ENCODE measurements at places on chromosomes 11 and 22.

DNA sequence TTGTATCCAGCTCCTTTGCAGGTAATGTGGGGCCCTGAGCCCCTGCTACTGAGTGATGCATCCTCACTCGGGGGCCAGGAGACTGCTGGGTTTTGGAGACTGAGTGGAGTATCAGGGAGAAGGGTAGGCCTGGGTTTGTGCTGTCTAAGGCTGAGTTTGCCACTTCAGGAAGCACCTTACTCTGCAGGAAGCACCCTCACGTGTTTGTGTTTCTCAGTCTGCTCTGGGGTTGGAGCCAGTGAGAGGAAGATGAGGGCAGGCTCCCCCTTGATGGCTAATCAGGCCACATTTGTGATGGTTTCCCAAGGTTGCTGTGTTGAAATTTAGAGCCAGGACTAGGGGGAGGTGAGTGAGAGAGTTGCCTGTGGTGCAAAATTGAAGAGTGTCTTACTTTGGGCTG lies 13.7 kb upstream of the THY1 start:
- H3K4me1 ChIP-seq = peaks cover 7% of the 10 kb centered on the region
- DNase-seq = no peak
- no peaks in the 10 kb centered on the region for H3K36me3 ChIP-seq
- no peak overlapping the region for H3K4me3 ChIP-seq
- no peak overlapping the region for H3K27ac ChIP-seq

GRCh38 chr22:23384923-23385677 lies 195.0 kb downstream of the IGLL1 start:
- H3K36me3 ChIP-seq = no peaks in the 10 kb centered on the region
- H3K4me1 ChIP-seq = no peaks in the 10 kb centered on the region
- no peak for DNase-seq
- H3K4me3 ChIP-seq = no peak overlapping the region

GRCh38 chr22:43079742-43080141 lies 9.4 kb downstream of the TTLL1 start:
- DNase-seq = no peak
- no peaks in the 10 kb centered on the region for H3K4me1 ChIP-seq
- no peak overlapping the region for H3K27ac ChIP-seq
- H3K4me3 ChIP-seq = no peak overlapping the region

GRCh38 chr11:69587454-69588090 lies 53.4 kb upstream of the CCND1 start:
- no peak for DNase-seq
- H3K27ac ChIP-seq = no peak overlapping the region

GRCh38 chr11:74754507-74755252 lies 6.0 kb downstream of the RNF169 start:
- H3K4me1 ChIP-seq = peaks cover 11% of the 10 kb centered on the region
- no peak overlapping the region for H3K27ac ChIP-seq
- no peak for DNase-seq
- no peaks in the 10 kb centered on the region for H3K27me3 ChIP-seq
- peaks cover 14% of the 10 kb centered on the region for H3K36me3 ChIP-seq
- H3K4me3 ChIP-seq = no peak overlapping the region

- no peak overlapping the region for H3K4me3 ChIP-seq
- peaks cover 65% of the 10 kb centered on the region for H3K4me1 ChIP-seq
- H3K27ac ChIP-seq = peak overlapping the region; percentile 27
- H3K36me3 ChIP-seq = peaks cover 81% of the 10 kb centered on the region
- H3K27me3 ChIP-seq = no peaks in the 10 kb centered on the region
- no peak for DNase-seq
These were observed 8.4 kb downstream of the CYTH4 start for GRCh38 chr22:37290737-37291136.

GRCh38 chr11:45930031-45930794 lies 7.8 kb downstream of the LARGE2 start:
- peak overlapping the region; percentile 65 for H3K4me3 ChIP-seq
- peaks cover 17% of the 10 kb centered on the region for H3K4me1 ChIP-seq
- no peaks in the 10 kb centered on the region for H3K27me3 ChIP-seq

DNA sequence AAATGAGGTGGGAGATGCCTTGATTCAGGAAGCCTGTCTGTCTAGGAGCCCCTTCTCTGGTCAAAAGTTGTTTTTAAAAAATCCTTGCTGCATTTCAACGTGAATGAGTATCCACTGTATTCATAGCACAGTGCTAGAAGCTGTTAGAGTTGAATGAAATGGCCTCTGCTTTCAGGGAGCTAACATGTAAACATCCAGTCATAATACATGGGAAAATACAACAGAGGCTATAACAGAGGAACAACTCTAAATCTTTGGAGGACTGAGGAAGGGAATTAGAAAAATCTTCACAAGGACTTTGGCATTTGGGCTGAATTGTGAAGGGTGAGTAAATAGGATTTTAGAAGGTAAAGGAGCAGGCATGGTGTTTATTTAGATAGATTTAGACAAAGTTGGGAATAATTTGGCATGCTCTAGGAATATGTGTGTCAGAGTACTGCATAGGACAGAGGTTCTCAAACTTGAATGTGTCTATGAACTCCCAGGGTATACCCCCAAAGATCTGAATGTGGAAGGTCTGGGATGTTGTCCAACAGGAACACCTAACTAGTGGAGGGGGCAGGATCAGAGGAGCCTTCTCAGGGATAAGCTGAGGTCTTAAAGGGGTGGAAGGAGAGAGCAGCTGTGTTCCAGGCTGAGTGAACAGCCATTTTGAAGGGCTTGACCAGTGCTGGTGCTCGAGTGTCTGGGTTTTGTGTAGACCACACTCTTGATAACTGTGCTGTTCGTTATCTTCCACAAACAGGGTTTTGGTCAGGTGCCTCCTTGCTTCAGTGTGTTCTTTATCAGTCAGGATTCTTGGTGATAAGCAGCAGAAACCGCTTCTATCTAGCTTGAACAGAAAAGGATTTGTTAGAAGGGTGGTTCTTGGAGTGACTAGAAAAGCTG lies 12.7 kb downstream of the SREBF2 start:
- H3K27me3 ChIP-seq = no peaks in the 10 kb centered on the region
- DNase-seq = no peak
- no peak overlapping the region for H3K27ac ChIP-seq
- H3K4me1 ChIP-seq = peaks cover 25% of the 10 kb centered on the region
- no peak overlapping the region for H3K4me3 ChIP-seq
- peaks cover 8% of the 10 kb centered on the region for H3K36me3 ChIP-seq

DNA sequence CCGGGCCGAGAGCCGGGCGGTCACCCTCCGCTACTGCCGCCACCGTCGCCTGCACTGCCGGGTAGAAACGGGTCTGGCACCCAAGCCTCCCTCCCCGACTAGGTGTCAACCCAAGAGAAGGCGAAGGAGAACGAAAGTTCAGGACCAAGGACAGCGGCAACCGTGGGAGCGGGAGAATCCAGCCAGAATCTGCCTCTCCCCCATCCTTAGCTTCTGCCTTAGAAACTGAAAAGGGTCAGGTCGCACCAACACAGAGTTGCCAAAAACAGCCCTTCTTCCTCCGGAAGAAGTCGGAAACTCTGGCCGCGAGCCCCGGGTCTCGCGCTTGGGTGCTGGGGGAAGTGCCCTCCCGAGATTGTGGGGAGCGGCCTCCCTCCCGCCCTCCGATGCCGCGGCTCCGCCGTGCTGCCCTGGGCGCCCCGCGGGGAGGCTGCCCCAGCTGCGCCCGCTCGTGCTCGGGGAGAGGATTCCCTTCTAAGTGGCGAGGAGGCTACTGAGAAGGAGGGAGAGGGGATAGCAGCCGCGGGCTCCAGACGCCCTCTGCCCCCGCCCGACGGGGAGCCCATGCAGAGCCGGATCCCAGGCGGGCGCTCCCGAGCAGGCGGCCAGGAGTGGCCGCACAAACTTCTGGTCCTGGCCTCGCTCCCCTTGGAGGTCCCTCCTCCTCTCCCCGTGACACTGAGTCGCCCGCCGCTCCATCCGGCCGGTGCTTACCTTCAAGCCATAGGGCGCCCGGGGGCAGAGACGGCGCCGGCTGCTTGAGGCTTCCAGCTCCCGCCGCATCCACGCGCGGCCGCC lies 637 bp downstream of the DRD2 start:
- peaks cover 5% of the 10 kb centered on the region for H3K4me1 ChIP-seq
- peak; percentile 75 for DNase-seq
- no peak overlapping the region for H3K27ac ChIP-seq
- H3K4me3 ChIP-seq = peak overlapping the region; percentile 43
- peaks cover 56% of the 10 kb centered on the region for H3K27me3 ChIP-seq
- no peaks in the 10 kb centered on the region for H3K36me3 ChIP-seq

DNA sequence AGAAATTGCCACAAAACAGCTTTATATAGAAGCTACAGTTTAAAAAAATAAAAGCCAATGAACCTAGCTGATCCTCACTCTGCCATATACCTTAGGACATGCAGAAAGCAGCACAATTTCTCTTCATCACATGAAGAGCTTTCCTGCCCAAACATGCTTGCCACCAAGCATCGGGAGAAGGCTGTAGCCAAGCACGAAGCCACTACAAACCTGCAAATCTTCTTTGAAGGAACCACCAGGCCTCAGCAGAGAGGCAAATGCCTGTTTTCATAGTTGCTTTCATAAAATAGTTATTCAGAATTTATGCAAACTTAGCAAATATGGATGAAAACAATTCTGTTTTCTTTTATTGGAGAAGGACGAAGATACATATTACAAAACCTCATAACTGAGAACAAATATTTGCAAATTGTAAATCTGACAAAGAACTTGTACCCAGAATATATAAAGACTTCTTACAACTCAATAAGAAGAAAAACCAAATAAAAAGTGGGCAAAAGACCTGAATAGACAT lies 100.3 kb downstream of the RBFOX2 start:
- no peak overlapping the region for H3K27ac ChIP-seq
- no peak overlapping the region for H3K4me3 ChIP-seq
- H3K36me3 ChIP-seq = no peaks in the 10 kb centered on the region
- no peak for DNase-seq

DNA sequence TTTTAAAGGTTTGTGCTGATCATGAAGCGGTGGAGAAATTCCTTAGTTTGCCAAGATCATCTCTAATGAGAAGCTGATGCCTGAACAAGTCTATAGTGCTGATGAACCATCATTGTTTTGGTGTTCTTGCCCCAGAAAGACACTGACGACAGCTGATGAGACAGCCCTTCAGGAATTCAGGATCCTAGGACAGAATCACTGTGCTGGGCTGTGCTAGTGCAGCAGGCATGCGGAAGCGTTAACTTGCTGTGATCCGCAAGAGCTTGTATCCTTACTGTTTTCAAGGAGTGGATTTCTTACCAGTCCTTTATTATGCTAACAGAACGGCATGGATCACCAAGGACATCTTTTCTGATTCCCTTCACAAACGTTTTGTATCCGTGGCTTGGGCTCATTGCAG lies 104.1 kb downstream of the TBC1D22A start:
- H3K4me1 ChIP-seq = no peaks in the 10 kb centered on the region
- H3K27me3 ChIP-seq = no peaks in the 10 kb centered on the region
- no peak overlapping the region for H3K27ac ChIP-seq
- no peak for DNase-seq

GRCh38 chr11:44258839-44259420 lies 51.0 kb downstream of the ALX4 start:
- peaks cover 25% of the 10 kb centered on the region for H3K4me1 ChIP-seq
- no peak overlapping the region for H3K4me3 ChIP-seq
- peaks cover 10% of the 10 kb centered on the region for H3K27me3 ChIP-seq
- DNase-seq = no peak

DNA sequence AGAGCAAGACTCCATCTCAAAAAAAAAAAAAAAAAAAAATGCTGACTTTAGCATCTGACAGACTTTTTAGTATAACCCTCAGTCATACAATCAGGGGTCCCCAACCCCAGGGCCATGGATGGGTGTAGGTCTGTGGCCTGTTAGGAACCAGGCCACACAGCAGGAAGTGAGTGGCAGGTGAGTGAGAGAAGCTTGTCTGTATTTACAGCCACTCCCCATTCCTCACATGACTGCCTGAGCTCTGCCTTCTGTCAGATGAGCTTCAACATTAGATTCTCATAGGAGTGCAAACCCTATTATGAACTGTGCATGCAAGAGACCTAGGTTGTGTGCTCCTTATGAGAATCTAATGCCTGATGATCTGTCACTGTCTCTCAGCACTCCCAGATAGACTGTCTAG lies 3.3 kb downstream of the FAM227A start:
- no peaks in the 10 kb centered on the region for H3K36me3 ChIP-seq
- no peak for DNase-seq
- no peaks in the 10 kb centered on the region for H3K27me3 ChIP-seq

- peaks cover 3% of the 10 kb centered on the region for H3K4me1 ChIP-seq
- no peaks in the 10 kb centered on the region for H3K36me3 ChIP-seq
- H3K27me3 ChIP-seq = peaks cover 64% of the 10 kb centered on the region
- no peak overlapping the region for H3K4me3 ChIP-seq
- H3K27ac ChIP-seq = no peak overlapping the region
These were observed 2.6 kb upstream of the PDGFB start for GRCh38 chr22:39247361-39247760.

GRCh38 chr11:81135570-81135969 lies 1598.1 kb downstream of the FAM181B start:
- no peak overlapping the region for H3K4me3 ChIP-seq
- H3K27ac ChIP-seq = no peak overlapping the region
- DNase-seq = no peak
- H3K27me3 ChIP-seq = no peaks in the 10 kb centered on the region
- H3K36me3 ChIP-seq = no peaks in the 10 kb centered on the region
- no peaks in the 10 kb centered on the region for H3K4me1 ChIP-seq

GRCh38 chr11:44572884-44573283 lies 7.4 kb downstream of the CD82 start:
- peaks cover 73% of the 10 kb centered on the region for H3K4me1 ChIP-seq

GRCh38 chr22:23062616-23063538 lies 7.4 kb upstream of the GNAZ start:
- no peaks in the 10 kb centered on the region for H3K4me1 ChIP-seq
- peaks cover 5% of the 10 kb centered on the region for H3K27me3 ChIP-seq
- no peak overlapping the region for H3K27ac ChIP-seq
- DNase-seq = no peak
- no peaks in the 10 kb centered on the region for H3K36me3 ChIP-seq

DNA sequence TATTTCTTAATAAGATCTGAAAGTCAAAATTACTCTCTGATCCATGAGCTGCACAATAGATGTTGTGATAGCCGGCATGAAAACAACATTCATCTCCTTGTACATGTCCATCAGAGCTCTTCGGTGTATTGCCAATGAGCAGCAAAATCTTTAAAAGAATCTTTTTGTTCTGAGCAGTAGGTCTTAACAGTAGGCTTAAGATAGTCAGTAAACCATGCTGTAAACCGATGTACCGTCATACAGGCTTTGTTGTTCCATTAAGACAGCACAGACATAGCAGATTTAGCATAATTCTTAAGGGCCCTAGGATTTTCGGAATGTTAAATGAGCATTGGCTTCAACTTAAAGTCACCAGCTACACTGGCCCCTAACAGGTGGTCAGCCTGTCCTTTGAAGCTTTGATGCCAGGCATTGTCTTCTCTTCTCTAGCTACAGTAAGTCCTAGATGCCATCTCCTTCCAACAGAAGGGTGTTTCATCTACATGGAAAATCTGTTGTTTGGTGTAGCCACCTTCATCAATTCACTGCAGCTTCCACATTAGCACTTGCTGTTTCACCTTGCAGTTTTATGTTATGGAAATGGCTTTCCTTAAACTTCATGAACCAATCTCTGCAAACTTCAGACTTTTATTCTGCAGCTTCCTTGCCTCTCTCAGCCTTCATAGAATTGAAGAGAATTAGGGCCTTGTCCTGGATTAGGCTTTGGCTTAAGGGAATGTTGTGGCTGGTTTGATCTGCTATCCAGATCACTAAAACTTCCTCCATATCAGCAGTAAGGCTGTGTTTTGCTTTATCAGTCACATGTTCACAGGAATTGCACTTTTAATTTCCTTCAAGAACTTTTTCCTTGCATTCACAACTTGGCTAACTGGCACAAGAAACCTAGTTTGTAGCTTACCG lies 28.4 kb downstream of the RRP8 start:
- H3K4me3 ChIP-seq = no peak overlapping the region
- peaks cover 6% of the 10 kb centered on the region for H3K36me3 ChIP-seq
- no peaks in the 10 kb centered on the region for H3K27me3 ChIP-seq
- no peaks in the 10 kb centered on the region for H3K4me1 ChIP-seq

- no peak for DNase-seq
- no peaks in the 10 kb centered on the region for H3K36me3 ChIP-seq
- H3K4me3 ChIP-seq = no peak overlapping the region
- no peak overlapping the region for H3K27ac ChIP-seq
- no peaks in the 10 kb centered on the region for H3K4me1 ChIP-seq
These were observed 89.1 kb upstream of the USP47 start for GRCh38 chr11:11752679-11753078.
